Pericardium fibroblast (primary cell): ENCODE measurements at places on chromosomes 12 and 14. TPM values are rescaled to one million over a fixed set of nuclear protein-coding genes. Genes with fewer than 3 reads are reported as not detected.

Gene CLEC7A
- total RNA-seq: not detected in 2 replicates

Gene GUCY2C
- not detected in 2 replicates for total RNA-seq

Gene AQP6
- not detected in 2 replicates for total RNA-seq

Gene FAM186B
- 0.23 TPM in 1 of 2 replicates, not detected in the other for total RNA-seq

Gene PFKM
- total RNA-seq: 33.6 and 52.3 TPM in 2 replicates
